A549 (cell line): ENCODE measurements at places on chromosomes 7 and 10. TPM values are rescaled to one million over a fixed set of nuclear protein-coding genes. Genes with fewer than 3 reads are reported as not detected.

Gene NSUN6
- 6.3 to 6.5 TPM (median 6.5 TPM) in 3 replicates for polyA plus RNA-seq

Gene AVL9
- 19.4 to 24.0 TPM (median 21.9 TPM) in 3 replicates for polyA plus RNA-seq

Gene GLI3
- polyA plus RNA-seq, result 0.04 to 0.24 TPM (median 0.09 TPM) in 3 replicates

Gene POT1
- 19.1 to 23.8 TPM (median 21.6 TPM) in 3 replicates for polyA plus RNA-seq

Gene HOXA13
- polyA plus RNA-seq, result 2.3 to 2.7 TPM (median 2.4 TPM) in 3 replicates

Gene TRPV6
- not detected in 3 replicates for polyA plus RNA-seq

Gene TAS2R41
- polyA plus RNA-seq, result not detected in 3 replicates

Gene GIMAP5
- polyA plus RNA-seq, result not detected in 3 replicates

Gene DPP6
- polyA plus RNA-seq, result not detected in 3 replicates

Gene CTAGE4
- polyA plus RNA-seq, result not detected in 3 replicates

Gene TMEM184A
- polyA plus RNA-seq, result 14.3 to 16.1 TPM (median 15.8 TPM) in 3 replicates

Gene OGA
- polyA plus RNA-seq, result 40.3 to 50.7 TPM (median 46.5 TPM) in 3 replicates

Gene OR2A5
- not detected in 3 replicates for polyA plus RNA-seq

GRCh38 chr7:156174428-156174827 lies 362.2 kb upstream of the SHH start:
- DNase-seq, result no peak

DNA sequence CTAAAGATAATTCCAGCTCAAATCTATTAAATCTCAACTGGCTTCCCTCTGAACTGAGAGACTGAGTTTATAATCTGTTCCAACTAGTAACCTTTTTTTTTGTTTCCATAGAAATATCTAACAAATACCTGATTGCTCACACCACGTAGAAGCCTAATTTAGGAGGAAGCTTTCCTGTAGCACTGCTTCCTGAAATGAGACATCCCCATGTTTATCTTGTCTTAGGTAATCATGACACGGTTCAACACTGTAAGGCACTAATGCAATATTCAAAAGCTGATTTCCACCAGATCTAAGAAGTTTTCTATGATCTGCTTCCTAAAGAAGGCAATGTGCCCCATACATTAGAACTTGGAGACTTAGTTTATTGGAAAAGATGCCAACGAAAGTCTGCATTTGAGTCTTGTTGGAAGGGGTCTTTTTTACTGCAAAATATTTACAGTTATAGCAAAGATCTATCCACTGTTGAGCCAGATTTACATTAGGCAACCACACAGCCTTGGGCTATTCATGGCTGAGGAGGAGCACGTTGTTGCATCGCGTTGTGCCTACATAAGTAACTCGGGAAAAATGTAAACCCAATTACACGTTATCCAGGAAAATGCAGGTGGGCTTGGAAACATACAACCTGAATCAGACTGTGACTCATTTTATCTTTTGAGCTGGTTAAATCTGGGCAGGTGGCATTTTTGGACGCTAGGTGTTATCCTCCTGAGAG lies 66.3 kb downstream of the VIPR2 start:
- DNase-seq, result no peak

DNA sequence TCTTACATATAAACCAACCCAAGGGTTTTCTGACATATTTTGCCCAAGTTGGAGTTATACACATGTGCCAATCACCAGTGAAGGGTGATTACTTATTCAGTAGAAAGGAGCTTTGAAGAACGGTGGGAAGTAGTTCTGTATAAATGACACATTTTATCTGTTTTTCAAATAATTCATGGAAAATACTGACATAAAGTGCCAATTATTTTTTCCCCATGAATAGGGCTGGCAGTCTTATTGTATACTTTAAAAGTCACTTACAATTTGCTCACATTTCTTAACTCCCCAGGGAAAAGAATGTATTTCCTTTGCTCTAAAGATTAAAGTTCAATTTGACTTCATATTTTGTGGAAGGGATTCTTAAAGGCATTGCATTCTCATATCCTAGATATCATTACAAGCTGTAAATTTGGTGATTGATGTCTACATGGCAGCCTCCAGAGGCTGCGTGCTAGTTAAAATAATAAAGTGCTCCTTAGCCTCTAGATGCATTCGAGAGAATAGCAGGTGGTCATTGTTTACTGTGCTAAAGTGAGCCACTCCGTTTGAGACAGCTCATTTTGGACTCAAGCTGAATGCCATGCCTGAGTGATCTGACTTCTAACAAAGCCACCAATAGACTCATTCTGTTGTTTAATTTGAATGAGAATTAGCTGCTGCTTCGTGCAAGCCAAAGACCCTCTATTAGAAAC lies 148.8 kb upstream of the NRP1 start:
- no peak for DNase-seq

DNA sequence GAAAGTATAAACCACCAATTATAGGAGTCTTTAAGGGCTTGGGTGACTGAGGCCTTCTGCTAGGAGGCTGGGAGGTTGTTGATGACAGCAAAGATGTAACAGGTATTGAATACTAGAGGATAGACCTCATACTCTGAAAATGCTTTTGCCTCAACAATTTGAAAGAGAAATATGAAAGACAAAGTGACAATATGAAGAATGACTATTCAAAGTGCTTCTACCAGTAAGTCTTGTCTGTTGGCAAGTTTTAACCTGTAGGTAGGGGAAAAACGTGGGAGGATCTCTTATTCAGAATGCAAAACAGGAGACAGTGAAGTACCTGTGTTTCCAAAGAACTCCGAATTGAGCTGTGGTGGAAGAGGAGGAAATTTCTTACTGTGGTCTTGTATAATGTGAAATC lies 38.2 kb downstream of the GBF1 start:
- DNase-seq, result no peak

DNA sequence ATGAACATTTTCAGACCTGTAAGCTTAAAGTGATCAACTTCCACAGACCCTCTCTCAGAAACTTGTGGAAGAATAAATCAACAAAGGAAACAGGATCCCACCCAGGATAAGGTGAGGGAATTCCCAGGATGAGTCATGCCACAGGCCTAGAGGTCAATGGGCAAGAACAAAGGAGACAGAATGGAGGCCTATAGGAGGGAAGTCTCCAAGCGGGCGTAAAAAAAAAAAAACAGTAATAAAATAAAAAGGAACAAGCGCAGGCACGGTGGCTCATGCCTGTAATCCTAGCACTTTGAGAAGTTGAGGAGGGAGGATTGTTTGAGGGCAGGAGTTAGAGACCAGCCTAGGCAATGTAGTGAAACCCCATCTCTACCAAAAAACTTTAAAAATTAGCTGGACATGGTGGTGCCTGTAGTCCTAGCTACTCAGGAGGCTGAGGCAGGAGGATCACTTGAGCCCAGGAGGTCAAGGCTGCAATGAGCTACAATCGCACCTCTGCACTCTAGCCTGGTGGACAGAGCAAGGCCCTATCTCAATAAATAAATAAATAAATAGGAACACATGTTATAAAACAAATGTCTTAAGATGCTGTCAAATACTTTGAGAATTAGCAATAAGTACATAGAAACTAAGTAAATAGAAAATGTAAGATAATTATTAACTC lies 8.4 kb downstream of the SORBS1 start:
- peak; percentile 25 for DNase-seq

- no peak for DNase-seq
These were observed 132.5 kb downstream of the GRID1 start for GRCh38 chr10:86234107-86234506.

GRCh38 chr7:113085781-113086390 lies 741 bp downstream of the GPR85 start:
- no peak for DNase-seq

- no peak for DNase-seq
These were observed 1.5 kb downstream of the CARD11 start for GRCh38 chr7:3041986-3042675.

DNA sequence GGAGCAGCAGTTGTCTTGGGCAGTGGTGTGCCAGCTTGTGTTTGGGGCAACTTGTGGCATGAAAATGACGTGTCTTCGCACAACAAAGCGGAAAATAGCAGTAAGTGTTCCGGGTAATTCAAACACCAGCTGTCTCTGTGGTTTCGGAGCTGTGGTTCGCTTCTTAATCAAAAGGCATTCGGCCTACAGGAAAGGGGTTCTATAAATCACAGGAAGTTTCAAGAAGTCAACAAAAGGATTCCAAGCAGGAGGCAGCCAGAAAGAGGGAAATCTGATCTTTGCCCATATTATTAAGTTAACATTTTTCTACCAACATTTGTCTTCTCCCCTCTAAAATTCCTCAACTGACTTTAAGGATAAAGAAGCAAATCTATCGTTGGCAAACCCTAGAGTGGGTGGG lies 353.4 kb downstream of the FGFR2 start:
- no peak for DNase-seq

DNA sequence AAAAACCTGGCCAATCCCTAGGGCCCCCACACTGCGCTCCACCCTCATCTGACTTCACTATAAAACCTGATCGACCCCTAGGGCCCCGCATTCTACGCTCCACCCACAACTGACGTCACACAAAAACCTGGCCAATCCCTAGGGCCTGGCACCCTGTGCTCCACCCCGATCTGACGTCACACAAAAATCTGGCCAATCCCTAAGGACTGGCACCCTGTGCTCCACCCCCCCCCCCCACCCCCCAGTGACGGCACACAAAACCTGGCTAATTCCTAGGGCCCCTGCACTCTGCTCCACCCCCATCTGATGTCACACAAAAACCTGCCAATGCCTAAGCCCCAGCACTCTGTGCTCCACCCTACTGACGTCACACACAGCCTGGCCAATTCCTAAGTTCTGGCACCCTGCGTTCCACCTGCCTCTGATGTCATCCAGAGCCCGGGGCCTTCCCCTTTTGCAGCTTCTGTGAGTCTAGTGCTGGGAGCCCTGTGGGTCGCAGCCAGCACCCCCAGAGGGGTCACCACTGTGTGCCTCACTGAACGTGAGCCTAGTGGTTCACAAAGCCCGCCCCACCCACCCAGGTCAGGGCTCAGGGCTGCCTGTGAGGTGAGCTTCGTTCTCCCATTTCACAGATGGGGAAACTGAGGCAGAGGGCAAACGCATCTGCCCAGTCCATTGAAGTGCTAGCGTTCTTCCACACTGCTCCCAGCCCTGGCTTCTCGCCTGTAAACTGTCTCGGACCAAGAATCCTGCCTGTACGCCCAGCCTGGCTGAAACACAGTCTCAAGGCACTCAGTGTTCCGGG lies 40.6 kb downstream of the MICALL2 start:
- DNase-seq, result peak; percentile 77

GRCh38 chr7:138226001-138226476 lies 149.8 kb downstream of the AKR1D1 start:
- DNase-seq, result no peak

DNA sequence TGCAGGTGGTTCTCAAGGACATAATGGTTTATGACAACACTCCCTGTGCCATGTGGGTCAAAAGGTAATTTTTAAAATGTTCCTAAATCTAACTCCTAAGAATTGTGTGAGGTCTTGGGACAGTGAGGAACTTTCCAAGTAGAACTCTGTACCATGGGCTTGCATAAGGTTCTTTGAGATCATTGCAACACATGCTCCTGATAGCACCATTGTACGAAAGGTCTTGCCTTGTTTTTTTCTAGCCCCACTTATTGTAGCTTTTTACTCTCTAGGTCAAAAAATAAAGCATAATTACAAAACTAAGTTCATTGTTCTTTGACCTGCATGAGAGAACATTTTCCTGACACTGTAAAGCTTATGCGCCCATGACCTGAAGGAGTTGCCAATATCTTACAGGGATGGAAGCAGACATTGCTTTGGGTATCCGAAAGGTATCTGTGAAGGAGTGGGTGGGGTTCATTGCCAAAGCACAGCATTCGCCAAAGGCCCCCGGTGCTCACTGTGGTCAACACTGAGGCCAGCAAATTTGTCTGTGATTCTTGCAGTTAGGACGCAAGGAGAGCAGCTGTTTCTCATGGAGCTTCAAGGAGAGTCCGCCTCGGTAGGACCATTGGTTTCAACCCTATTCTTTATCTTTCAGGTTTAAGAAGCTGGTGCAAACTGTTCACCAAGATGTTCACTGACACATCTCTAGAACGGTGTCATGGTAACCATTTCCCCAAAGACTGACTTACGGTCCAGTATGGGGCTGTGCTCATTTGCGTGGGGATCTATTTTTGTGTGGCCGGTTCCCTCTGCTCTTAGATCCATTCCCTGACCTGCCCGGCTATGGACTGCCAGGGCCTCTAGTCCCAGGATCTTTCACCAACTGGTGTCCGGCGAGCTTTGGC lies 7.6 kb upstream of the PRKAG2 start:
- no peak for DNase-seq

GRCh38 chr10:1895691-1896090 lies 158.4 kb upstream of the ADARB2 start:
- no peak for DNase-seq

DNA sequence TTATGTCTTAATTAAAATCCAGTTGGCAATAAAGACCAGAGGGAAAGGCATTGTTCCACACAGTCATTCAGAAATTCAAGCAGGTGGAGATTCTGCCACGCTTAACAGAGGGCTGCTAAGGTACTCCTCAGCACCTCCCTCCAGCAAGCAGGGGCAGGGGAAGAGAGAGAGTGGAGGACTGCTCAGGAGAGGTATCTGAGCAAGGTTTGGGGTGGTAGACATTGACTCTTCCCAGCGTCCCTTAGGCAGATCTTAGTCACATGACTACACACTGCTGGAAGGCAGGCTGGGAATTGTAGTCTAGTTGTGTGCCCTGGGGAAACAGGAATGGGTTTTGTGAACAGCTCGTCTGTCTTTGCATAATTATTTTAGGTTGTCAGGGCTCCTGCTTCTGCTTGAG lies 181.6 kb downstream of the NPSR1 start:
- DNase-seq, result no peak

- no peak for DNase-seq
These were observed 123.6 kb downstream of the TCERG1L start for GRCh38 chr10:131187926-131188325.

DNA sequence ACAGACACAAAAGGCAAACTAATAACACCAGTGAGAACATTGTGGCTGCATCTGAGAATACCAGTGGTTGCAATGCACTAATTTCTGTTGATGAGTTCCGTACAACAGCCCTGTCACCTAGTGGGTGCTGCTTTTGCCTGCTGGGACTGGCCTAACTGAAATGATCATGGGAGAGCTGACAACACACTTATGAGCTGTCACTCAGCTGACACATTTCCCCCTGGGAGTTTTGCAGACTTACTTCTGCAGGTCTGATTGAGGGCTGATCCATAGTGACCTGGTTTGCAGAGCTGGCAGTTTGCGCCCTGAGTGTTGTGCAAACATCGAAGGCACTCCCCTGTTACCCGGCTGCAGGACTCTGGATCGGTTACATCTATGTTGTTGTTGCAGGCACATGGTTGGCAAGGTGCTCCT lies 60.6 kb upstream of the LAMB1 start:
- no peak for DNase-seq

GRCh38 chr10:80177781-80178636 lies 27.3 kb downstream of the ANXA11 start:
- DNase-seq, result no peak

- no peak for DNase-seq
These were observed 780.8 kb upstream of the C7orf33 start for GRCh38 chr7:147809786-147810185.
